ENCODE measurements at places on chromosomes 6 and 20.

DNA sequence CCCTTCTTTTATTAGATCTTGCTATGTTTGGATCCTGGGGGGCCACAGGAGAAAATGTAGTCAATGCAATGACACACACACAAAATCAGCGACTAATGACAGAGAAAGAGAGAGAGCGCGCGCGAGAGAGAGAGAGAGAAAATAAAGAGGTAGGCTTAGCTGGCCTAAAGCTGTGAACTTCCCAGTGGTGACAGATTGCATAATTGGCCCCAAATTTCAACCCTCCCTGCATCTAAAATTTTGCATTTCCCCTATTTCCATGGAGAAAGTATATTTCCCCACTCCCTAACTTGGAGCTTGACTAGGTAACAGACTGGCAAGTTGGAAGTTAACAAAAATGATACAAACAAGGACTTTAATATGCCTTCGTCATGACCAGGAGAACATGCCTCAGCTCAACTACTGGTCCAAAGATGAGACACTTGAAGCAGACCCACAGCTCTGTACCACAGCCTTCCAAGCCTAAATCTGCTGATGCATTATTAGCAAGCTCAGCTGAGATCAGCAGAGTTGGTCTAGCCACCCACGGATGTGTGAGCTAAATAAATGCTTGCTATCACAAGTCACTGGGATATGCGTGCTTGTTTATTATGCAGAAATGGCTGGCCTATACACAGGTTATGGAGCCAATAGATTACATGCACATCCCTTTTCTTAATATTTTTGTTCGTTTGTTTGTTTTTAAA, 118.1 kb upstream of the PRDM1 start:
- no peak for DNase-seq

DNA sequence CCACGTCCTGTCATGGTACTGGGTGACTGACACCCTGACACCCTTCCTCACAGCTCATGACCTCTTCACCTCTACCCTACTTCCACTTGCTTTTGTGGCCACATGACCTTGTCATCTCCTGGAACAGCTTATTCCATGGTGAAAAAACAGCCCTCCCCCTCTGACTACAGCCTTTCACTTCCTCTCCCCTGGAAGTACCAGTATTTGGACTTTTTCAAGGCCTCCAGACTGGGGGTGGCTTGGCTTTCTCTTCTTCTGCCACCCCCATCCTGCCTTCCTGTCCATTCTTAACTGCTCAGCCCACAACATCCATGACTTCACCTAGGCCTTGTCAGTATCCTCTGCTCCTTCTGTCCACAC, 168.4 kb downstream of the CARMIL1 start:
- no peak for DNase-seq

DNA sequence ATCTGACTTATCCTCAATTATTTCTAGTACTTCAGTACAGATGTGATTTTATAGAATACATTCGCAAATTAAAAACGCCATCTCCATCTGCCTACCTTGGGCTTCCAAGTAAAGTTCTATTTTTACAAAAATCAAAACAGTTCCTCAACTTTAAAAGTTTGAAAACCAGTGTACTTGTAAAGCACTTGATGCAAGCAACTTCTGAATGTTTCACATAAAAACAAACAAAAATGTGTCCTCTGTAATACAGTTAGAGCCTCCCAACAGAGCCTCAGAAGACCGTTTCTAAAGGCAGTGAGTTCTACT, 384 bp upstream of the MANEA start:
- DNase-seq: no peak

DNA sequence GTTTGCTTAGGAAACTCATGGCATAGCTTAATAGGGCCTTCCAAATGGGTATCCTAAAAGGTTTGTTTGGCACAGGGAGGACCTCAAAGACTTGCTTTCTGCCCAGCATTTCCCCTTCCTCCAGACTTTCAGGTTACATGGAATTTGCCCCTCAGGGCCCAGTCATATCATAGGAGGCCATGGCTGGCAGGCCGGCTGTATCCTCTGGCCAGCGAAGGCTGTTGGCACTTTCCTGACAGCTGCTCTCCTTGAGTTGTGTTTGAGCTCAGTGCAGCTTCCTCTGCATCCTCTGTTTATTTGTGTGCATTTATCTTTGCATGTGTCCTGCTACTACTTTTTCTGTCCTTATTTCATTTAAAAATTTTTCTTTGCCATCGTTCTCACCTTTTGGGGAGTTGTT, 90.9 kb downstream of the ANKS1A start:
- DNase-seq: no peak

GRCh38 chr6:20861481-20861880, 327.2 kb downstream of the CDKAL1 start:
- no peak for DNase-seq

GRCh38 chr20:1533059-1533458, 24.4 kb downstream of the SIRPD start:
- no peak for DNase-seq

- DNase-seq: no peak
These were observed 146.9 kb upstream of the BEND6 start for GRCh38 chr6:56807989-56808337.

DNA sequence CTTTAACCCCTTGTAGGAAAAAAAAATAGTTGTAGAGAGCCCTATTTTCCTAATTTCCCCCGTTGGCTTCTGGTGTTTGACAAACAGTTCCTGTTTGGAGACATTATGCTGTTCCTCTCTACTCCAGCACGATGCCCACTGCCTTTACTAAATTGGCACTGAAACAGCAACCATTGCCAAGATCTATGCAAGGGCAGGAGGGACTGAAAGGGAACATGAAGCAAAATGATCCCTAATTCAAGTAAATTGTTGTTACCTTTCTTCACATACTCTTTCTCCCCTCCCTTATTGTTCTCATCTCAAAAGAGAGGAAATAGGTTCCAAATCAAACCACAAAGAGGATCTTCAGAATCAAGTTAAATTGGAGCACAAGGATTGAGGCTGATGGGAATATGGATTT, 764.1 kb upstream of the MMS22L start:
- DNase-seq: no peak

DNA sequence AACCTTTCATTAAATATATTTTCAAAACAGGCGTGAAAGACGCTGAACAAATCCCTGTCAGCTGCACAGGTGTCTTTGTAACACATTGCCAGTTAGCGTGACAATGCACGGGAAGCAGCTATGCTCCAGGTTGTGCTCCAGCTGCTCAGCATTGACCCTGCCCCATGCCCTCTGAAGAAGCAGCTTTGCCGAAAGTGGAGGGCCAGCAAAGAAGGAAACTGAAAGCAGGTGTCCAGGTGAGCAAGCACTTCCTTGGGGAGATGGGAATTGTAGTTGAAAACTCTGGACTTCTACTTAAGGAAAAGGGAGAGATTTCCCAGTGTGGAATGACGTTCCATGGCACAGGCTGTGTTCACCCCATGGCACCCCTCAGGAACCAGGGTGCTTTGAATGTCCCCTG, 125.7 kb downstream of the TTLL2 start:
- DNase-seq: no peak

DNA sequence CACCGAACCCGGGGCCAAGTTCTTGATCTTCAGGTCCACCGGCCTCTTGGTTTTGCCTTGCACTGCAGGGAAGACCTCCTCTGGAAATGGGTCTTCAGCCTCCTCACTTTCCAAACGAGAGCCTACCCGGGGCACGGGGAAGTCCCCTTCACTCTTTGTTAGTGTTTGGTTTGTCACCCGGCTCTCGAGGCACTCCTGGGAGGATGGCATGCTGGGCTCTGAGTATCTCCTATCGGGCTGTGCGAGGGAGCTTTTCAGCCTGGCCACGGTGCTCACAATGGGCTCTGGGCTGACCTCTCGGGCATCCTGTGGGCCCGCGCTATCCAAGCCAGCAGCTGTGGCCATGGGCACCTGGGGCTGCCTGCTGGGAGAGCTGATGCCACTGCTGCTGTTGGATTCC, 8.1 kb downstream of the TAGAP start:
- DNase-seq: no peak

Data from T follicular helper cell (primary cell).